Stomach (tissue), 19 donors: ENCODE measurements at places on chromosomes 5 and 9.

- H3K27me3 ChIP-seq, result no peaks in the 10 kb centered on the region
- no peaks in the 10 kb centered on the region for H3K36me3 ChIP-seq
- peaks cover 15% of the 10 kb centered on the region for H3K4me1 ChIP-seq
Measured at GRCh38 chr5:97097326-97098230, 44.8 kb downstream of the LIX1 start.

GRCh38 chr5:143073766-143074165 lies 303.6 kb downstream of the ARHGAP26 start:
- H3K4me1 ChIP-seq, result no peaks in the 10 kb centered on the region
- no peak overlapping the region for H3K4me3 ChIP-seq
- peaks cover 20% of the 10 kb centered on the region for H3K36me3 ChIP-seq
- DNase-seq, result no peak
- H3K27ac ChIP-seq, result no peak overlapping the region
- H3K27me3 ChIP-seq, result no peaks in the 10 kb centered on the region

DNA sequence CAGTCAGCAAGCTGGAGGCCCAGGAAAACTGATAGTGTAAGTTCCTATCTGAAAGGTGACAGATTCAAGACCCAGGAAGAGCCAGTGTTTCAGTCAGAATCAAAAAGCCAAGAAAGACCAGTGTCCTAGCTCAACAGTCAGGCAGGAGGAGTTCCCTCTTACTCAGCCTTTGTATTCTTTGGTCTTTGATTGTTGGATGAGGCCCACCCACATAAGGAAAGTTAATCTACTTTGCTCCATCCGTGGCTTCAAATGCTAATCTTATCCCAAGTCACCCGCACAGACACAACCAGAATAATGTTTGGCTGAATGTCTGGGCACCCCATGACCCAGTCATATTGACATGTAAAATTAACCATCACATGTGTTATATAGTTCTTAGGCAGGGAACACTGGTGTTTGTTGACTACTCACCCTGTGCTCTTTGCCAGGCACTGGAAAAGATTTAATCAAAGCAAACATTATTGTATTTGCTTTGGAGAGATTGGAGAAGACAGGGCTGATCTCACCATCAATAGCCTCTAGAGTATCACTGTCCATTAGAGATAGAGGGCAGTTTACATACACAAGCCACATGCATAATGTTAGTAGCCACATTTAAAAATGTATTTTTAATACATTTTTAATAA lies 96.3 kb upstream of the KCNN2 start:
- H3K27ac ChIP-seq, result no peak overlapping the region
- H3K4me1 ChIP-seq, result no peaks in the 10 kb centered on the region
- DNase-seq, result no peak
- H3K4me3 ChIP-seq, result no peak overlapping the region
- H3K36me3 ChIP-seq, result no peaks in the 10 kb centered on the region

DNA sequence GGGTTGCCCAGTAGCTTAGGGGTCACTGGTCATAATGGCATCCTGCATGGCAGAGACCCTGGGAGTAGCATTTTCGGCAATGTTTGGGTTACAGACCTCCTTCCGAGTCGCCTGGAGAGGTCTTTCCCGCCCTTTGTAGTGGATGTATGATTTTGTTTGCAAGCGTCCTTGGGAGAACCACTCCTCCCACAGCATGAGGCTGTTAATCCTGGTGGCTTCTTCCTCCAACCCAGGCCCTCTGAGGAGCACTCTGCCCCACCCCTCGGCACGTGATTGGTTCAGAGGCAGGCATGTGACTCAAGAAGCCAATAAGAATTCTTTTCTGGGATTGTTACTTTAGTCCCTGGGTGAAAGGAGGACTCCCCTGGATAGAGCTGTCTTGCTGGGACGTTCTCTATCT lies 30.2 kb upstream of the GRHPR start:
- H3K4me3 ChIP-seq, result no peak overlapping the region
- DNase-seq, result no peak
- no peaks in the 10 kb centered on the region for H3K27me3 ChIP-seq
- no peaks in the 10 kb centered on the region for H3K36me3 ChIP-seq
- H3K4me1 ChIP-seq, result no peaks in the 10 kb centered on the region

GRCh38 chr5:111159845-111160244 lies 64.3 kb upstream of the CAMK4 start:
- no peaks in the 10 kb centered on the region for H3K4me1 ChIP-seq
- peak; percentile 12 for DNase-seq
- H3K4me3 ChIP-seq, result no peak overlapping the region
- no peaks in the 10 kb centered on the region for H3K36me3 ChIP-seq

DNA sequence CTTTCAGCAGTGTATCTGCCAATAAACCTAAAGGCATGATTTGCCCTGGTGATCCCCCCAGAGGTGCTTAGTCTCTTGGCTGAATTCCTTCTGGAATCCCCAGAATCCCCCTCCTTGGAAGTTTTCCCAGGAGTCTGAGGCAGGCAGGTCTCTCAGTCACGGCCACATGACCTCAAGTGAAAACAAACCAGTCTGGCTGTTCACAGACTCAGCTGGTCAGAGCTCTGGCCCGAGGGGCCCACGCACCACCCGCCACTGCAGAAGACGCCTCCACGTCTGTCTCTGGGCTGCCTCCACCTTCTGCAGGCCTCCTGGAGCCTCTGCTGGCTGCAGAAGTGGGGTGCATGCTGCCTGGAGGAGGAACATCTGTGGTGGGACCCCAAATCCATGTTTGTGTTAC lies 52.5 kb downstream of the HRH2 start:
- H3K27ac ChIP-seq, result no peak overlapping the region
- no peaks in the 10 kb centered on the region for H3K27me3 ChIP-seq
- peak; percentile 24 for DNase-seq
- H3K4me3 ChIP-seq, result no peak overlapping the region
- peaks cover 52% of the 10 kb centered on the region for H3K4me1 ChIP-seq
- peaks cover 23% of the 10 kb centered on the region for H3K36me3 ChIP-seq

DNA sequence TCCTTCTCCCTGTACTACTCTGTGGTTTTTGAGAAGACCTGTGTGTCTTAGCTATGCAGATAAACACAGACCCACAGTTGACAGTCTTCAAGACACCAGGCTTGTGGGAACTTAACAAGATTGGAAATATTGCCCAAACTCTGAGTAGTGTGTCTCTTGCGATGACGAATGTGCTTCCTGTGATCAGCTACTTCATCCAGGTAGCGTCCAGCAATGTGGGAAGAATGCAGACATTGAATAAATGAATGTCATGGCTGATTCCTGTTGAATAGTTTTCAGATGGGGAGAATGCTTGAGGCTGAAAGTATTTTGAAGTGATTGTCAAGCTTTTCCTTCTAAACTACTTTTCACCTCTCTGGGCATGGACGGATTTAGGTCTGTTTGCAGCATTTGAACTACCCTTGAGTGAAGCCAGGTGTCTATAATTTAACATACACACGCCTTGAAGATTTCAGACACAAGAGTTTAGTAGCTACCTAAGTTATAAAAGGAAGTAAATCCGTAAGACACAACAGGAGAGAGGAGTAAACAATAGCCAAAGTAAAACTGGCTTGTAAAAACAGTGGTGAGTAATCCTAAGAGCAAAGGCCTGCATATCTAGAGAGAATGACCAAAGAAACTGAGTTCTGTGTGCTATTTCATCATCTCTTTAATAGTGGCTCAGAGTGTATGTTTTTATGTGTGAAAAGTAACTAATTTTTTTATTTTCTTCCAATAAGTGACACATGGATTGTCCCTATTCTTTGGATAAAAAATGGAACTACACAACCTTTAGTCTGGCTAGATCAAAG lies 30.0 kb upstream of the ARL14EPL start:
- no peak overlapping the region for H3K4me3 ChIP-seq
- no peaks in the 10 kb centered on the region for H3K27me3 ChIP-seq
- no peak for DNase-seq
- no peaks in the 10 kb centered on the region for H3K36me3 ChIP-seq

DNA sequence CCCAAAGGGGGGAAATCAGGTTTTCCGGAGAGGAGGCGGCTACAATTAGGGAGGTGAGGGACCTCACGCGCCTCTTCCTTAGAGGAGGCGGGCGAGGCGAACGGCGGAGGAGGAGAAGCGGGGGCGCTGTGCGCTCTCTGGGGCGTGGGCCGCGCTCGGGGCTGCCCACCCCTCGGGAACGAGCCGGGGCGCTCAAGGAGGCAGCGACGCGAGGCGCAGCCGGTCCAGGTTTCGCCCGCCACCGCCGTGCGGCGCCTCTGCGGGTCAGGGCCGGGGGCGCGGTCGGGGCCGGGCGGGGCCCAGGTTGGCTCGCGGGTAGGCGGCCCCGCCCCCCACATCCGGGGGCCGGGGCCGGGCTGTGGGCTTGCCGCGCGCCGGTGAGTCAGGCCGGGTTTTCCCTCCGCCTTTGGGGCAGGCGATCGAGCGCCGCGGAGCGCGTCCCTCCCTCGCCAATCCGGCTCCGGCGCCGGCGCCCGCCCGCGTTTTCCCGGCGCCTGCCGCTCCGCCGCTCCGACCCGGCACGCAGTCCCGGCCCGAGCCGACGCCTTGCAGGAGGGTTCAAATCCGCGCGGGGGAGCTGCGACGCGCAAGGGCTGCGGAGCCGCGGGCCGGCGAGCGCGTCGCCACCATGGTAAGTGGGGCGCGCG lies at the start of gene N4BP3:
TSS of gene N4BP3 (plus strand) at position 392 of the 647 bp plus-strand sequence. CDS start 6,052 bp downstream, outside the sequence.
- peak within 1 kb of the TSS; percentile 56 for H3K4me3 ChIP-seq
- H3K36me3 ChIP-seq, result no peaks in the 10 kb centered on the region
- peaks cover 47% of the 10 kb centered on the region for H3K4me1 ChIP-seq
- peaks cover 19% of the 10 kb centered on the region for H3K27me3 ChIP-seq
- peak within 1 kb of the TSS; percentile 69 for H3K27ac ChIP-seq
- DNase-seq, result peak; percentile 93

- H3K36me3 ChIP-seq, result peaks cover 19% of the 10 kb centered on the region
- H3K27me3 ChIP-seq, result peaks cover 6% of the 10 kb centered on the region
- peak overlapping the region; percentile 32 for H3K4me3 ChIP-seq
Measured at GRCh38 chr9:97307091-97307490, 368 bp upstream of the CCDC180 start.

DNA sequence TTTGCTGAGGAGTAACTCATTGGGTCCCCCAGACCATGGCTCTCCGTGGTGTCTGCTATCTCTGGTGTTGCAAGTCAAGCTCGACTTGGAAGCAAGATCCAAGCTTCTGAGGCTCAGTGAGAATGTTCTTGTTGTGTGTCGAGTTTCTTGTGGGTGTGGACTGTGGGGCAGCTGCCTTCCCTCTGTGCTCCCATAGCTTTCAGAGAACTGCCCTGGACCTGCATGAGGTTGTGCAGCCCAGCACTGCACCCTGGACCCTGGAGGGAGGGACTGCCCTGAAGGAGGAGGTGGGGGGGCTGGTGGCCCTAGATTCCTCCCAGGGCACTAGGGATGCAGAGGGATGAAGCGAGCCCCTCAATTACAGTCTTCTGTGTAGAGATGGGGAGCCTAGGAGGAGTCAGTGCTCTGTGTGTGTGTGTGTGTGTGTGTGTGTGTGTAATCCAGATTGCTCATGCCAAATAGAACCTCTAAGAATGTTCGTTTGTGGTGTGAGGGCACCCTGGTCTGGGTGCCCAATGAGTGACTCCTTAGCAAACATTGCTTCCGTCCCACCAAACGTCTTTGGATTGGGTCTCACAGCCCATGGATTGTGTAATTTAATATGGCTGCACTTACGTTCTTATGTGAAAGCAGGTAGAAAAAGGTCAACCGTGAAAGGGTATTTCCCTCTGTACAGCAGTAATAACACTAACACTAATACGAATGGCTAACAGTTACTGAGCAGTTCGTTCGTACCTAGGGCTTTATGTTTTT lies 143.3 kb upstream of the LMX1B start:
- H3K4me3 ChIP-seq, result no peak overlapping the region
- no peaks in the 10 kb centered on the region for H3K27me3 ChIP-seq
- peaks cover 6% of the 10 kb centered on the region for H3K36me3 ChIP-seq
- no peak for DNase-seq
- H3K4me1 ChIP-seq, result no peaks in the 10 kb centered on the region

DNA sequence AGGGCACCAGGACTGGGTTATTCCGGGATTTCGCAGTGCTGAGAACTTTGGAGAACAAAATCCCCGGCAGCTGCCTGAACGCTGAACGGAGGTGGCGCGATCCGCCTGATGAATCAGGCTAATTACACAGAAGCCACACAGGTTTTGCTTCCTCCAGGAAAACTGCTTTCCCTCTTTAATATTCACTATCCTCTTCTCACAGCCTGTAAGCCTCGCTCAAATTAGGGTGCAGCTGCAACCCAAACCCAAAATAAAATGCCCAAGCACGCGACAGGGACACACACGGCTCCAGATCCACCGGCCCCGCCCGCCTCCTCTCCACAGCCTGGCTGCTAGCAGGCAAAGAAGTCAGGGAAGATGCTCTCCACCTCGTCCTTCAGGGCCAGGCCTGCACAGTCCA lies 6.0 kb downstream of the SOHLH1 start:
- no peak overlapping the region for H3K4me3 ChIP-seq
- H3K27ac ChIP-seq, result no peak overlapping the region
- no peaks in the 10 kb centered on the region for H3K36me3 ChIP-seq
- peaks cover 3% of the 10 kb centered on the region for H3K27me3 ChIP-seq
- DNase-seq, result no peak

GRCh38 chr5:143281226-143281625 lies 122.3 kb downstream of the NR3C1 start:
- H3K4me3 ChIP-seq, result no peak overlapping the region
- H3K27me3 ChIP-seq, result no peaks in the 10 kb centered on the region
- peaks cover 4% of the 10 kb centered on the region for H3K4me1 ChIP-seq
- peaks cover 40% of the 10 kb centered on the region for H3K36me3 ChIP-seq

DNA sequence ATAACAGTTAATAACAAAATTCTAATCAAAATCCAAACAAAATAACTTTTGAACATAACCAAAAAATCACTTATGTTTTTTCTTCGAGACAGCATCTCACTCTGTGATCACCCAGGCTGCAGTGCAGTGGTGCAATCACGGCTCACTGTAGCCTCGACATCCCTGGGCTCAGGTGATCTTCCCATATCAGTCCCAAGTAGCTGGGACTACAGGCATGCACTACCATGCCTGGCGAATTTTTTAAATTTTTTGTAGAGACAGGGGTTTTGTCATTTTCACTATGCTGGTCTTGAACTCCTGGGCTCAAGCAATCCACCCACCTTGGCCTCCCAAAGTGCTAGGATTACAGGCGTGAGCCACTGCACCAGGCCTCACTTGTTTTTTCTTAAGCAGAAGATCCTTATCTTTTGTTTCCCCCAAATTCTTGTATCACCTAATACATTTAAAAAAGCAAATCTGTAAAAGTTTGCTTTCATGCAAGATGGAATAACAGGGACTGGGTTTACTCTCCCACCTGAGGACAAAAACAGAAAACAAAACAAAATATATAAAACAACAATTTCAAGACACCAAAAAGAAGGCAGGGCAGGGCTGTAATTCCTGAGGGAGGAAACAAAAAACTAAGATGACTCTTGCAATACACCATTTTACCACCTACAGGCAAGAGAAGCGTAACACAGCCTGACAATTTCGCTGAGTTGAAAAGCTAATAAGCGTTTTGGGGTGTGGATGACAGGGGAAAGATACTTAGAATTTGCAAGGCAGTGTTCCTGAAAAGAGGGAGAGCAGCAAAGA lies 71.4 kb downstream of the RAPGEF6 start:
- no peak overlapping the region for H3K4me3 ChIP-seq
- H3K36me3 ChIP-seq, result peaks cover 4% of the 10 kb centered on the region
- H3K4me1 ChIP-seq, result no peaks in the 10 kb centered on the region
